Breast epithelium (tissue), 4 donors: ENCODE measurements at places on chromosomes 5 and 9.
A peak's percentile ranks its signal among the peaks of the same experiment; 100 is the strongest.

- DNase-seq = no peak
Observed at GRCh38 chr5:68534131-68534940, 318.8 kb downstream of the PIK3R1 start.

- no peak for DNase-seq
Observed at GRCh38 chr5:67281874-67282273, 85.3 kb upstream of the CD180 start.

DNA sequence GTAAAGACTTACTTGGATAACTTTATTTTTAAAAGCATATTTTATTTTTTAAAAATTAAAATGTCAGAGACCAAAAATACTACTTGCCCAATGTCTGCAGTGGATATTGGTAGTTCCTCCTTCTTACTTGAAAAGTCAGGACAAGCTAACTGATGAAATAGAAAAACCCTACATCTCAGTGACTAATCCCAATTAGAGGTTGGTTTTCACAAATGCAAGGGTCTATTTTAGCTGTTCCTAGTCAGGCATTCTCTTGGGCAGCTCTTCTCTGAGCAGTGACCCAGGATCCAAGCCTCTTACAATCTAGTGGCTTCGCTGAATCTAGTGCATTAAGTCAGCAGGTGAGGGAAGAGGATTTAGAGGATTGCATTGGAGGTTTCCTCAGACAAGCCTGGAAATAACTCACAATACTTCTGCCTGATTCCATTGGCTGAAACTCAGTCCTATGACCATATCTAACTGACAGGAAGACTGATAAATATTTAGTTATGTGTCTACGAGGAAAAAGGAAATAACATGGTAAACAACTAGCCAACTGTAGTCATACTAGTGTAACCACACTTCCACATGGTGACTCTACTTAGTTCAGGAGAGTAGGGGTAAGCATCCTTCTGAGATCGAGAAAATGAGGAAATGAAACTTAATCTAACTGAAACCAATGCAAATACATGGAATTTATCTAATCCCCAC, 34.2 kb upstream of the MIER3 start:
- DNase-seq = no peak

DNA sequence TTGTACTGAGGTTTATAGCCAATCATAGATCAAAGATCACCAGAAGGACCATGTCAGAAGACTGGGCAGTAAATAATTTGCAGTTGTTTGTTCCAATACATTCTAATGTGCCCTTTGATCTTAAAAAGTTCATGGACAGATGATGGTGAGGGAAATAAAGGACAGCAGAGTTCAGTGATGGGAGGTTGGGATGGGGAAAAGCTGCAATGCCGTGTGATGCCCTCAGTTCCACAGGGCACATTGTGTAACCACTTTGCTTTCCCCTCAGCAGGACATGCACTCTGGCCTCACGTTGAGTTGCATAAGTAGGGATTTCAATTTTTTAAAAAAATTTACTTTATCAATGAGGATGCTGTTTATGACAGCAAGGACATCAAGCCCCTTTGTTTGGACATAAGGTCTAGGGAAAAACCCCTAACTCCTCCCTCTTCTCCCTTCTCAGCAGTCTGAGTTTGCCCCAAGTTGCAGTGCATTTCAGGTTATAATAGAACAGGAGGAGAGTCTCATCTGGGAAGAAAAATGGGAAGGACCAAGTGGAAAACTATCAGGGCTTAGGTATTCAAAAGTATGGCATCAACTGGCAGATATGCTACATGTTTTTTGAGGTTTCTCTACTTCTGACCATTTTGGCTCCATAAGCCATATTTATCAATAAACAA, 83.1 kb upstream of the TMED7 start:
- no peak for DNase-seq

GRCh38 chr5:68823301-68823700, 270.5 kb upstream of the SLC30A5 start:
- DNase-seq = no peak

- DNase-seq = no peak
Observed at GRCh38 chr5:67643536-67643935, 446.9 kb upstream of the CD180 start.

- no peak for DNase-seq
Observed at GRCh38 chr9:99031319-99031718, 73.6 kb upstream of the TGFBR1 start.

- no peak for DNase-seq
Observed at GRCh38 chr9:115524453-115525059, 406.6 kb upstream of the TNC start.

- DNase-seq = no peak
Observed at GRCh38 chr5:98798371-98798770, 24.9 kb downstream of the RGMB start.

DNA sequence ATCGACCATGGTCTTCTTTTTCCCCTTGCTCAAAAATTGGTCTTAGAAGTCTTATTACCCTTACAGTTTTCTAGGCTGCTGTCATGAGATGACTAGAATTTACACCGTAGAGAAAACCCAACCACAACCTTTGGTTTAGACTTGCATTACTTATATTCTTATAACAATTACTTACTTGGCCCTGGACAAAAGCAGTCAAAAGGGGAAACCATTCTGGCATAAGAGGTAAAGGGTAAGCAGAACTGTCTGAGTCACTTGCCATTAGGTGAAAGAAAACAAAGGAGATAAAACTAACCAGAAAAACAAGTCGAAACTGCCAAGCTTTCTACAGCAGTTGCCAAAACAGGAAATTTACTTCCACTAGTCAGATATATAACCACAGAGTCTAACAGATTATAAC, 17.9 kb downstream of the TMEM245 start:
- no peak for DNase-seq

GRCh38 chr5:2017540-2018389, 135.0 kb upstream of the IRX4 start:
- DNase-seq = no peak

GRCh38 chr9:95857124-95857523, 18.4 kb upstream of the ERCC6L2 start:
- DNase-seq = no peak

DNA sequence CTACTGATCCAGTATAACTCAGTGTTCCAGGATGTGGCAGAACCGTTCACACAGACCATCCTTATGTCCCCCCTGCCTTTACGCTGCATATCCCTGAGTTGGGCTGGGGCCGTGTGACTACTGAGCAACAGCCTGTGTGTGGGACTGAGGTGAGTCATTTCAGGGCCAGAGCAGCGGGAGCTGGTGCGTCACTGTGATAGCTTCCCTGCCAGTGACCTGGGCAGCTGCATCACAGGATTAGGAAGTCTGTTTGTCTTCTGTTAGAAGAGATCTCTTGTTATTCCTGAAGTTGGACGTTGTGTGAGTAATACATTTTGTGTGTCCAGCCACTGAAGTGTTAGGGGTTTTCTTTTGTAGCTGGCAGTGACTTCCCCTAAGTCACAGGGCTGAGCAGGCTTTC, 35.6 kb downstream of the TPPP start:
- peak; percentile 15 for DNase-seq

- DNase-seq = no peak
Observed at GRCh38 chr5:148909040-148909439, 82.6 kb downstream of the ADRB2 start.

- no peak for DNase-seq
Observed at GRCh38 chr5:158643840-158644239, 455.9 kb downstream of the EBF1 start.

DNA sequence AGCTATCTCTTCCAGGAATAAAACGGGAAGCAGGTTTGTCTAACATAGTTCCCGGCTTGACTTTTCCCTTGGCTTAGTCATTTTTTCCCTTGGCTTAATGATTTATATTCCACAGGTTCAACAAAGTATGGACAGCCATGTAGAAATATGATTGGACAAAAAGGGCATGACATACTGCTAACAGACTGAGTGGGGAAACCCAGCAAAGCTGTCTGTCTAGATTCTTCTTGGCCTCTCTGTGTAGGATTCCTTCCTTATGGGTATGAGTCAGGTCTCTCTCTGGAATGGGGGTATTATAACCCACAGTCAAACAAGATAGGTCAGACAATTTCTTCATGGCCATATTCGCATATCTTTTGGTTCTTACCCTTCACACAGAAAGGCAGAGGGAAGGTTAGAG, 5.7 kb upstream of the MTAP start:
- DNase-seq = no peak

GRCh38 chr5:65359981-65360380, 121.7 kb downstream of the ADAMTS6 start:
- no peak for DNase-seq

DNA sequence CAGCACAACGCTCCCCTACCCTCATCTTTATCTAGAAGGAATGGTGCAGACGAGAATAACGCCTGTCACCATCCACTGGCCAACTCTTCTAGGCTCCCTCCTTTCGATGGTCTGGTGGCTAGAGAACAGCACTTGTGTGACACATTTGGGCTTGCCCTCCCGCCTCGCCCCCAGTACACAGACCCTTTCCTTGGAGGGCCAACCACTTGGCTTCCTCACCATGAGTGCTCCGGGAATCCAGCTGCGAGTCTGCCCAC, 1.4 kb downstream of the GNAQ start:
- no peak for DNase-seq
